ENCODE measurements at places on chromosomes 16 and 17.

- no peak for DNase-seq
These were observed 12.3 kb downstream of the RAI1 start for GRCh38 chr17:17693253-17694168.

- no peak for DNase-seq
These were observed 8.5 kb downstream of the TBKBP1 start for GRCh38 chr17:47702391-47702995.

DNA sequence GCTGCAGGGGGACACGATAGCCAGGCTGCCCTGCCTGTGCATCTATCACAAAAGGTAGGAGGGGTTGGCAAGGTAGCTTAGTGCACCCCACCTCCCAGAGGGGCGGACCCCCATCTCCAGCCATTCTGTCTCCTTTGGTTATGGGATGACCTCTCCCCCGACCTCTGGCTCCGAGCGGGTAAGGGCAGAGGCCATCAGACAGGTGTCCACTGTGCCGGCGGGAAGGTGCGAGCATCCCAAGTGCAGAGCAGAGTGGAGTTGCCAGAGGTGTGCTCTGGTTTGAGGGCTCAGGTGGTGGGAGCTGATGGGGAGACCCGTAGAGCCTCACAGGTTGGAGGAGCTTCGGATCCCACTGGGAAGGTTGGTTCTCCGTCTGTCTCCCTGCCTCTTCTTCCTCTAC lies 11.7 kb downstream of the LDHD start:
- DNase-seq, result no peak

GRCh38 chr16:20628213-20628612 lies 52.0 kb upstream of the ACSM2B start:
- DNase-seq, result no peak

DNA sequence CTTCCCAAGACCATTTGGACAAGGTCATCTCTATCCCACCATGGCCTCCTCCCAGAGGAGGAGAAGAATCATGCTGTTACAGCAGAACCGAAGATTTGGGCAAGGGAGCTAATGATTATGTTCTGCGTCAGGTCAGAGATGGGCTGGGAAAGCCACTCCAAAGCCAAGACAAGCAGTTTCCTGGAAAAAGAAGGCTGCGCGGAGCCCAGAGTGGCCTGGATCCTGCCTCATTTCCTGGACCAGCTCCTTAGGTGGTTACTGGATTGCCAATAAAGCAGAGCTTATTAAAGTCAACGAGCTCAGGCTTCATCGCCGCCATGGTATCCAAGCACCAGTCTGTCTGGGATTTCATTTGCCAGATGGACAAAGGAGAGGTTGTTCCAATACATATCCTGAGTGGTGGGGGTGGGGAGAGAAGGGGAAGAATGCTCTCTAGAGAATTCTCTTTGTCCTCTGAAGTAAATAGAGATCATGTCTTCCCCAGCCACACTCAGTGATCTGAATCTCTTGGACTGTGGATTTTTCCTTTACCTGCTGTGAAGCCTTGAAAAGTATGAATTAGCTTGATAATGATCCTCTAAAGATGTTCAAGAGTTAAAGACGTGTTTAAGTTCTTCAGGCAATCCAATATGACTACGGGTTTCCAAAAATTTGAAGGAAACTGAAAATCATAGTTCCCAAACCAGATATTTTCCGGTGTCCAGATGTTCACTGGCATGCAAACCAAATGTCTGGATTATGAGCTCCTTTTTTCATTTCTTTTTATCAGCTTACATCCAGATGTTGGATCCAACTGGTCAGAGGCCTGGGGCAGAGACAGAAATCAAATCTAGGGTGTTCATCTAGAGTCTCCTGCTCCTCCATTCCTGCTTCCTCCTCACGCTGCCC lies 17.7 kb downstream of the PRAC1 start:
- no peak for DNase-seq

GRCh38 chr17:39699818-39700147 lies at the start of gene ERBB2:
TSS of gene ERBB2 (plus strand) at chr17:39700064. CDS start at chr17:39700239, 175 bp downstream.
- no peak for DNase-seq

DNA sequence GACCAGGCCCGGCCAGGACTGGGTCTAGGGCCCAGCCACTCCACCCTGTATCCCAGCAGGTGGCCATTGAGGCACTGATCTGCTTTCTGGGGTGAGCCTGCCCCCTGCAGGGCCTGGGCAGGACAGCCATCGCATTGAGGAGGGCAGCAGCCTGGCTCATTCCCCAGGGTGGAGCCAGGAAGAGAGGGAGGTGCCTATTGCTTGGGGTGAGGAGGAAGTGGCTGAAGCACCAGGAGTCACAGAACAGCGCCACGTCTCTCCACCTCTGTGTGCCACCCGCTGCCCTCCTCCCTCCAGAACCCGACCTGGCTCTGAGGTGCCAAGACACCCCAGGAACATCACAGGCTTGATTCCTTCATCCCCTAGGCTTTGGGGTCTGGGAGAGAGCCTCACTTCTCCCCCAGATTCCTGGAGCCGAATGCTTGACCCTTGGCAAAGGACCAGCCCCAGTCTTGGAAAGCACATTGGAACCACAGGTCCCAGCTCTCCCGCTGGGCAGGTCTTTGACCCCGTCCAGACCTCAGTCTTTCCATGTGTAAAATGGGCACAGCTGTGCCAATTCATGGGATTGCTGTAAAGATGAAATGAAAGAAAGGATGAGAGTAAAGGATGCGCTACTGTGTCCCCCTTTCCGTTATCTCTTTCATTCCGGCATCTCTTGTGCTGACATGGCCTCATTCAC lies 7.2 kb upstream of the KRT36 start:
- DNase-seq, result no peak

GRCh38 chr16:57634171-57634570 lies 5.7 kb downstream of the ADGRG1 start:
- DNase-seq, result no peak

- DNase-seq, result no peak
These were observed 79.7 kb downstream of the AIPL1 start for GRCh38 chr17:6355196-6355595.

GRCh38 chr17:17554266-17554665 lies 37.2 kb downstream of the PEMT start:
- no peak for DNase-seq

DNA sequence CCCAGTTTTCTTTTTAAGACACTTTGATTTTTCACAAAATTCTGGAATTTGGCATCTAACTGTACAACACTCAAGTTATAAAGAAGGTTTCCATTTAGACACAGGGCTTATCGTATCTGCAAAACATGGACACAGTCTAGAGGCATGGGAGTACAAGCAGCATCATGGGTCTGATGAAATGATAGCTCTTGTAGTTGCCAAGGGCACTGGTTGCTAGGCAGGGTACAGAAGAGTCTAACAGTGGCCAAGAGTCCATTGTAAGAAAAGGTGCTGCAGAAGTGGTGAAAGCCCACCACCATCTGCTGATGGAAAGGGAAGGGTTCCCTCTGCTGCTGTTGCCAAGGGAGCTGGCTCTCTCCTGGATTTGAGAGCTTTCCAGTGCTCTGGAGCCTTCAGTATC lies 20.8 kb downstream of the MYOCD start:
- no peak for DNase-seq

GRCh38 chr17:81713004-81713555 lies 996 bp downstream of the SLC25A10 start:
- DNase-seq, result no peak

GRCh38 chr17:35969558-35970380 lies 11.5 kb downstream of the CCL16 start:
- DNase-seq, result peak; percentile 58

DNA sequence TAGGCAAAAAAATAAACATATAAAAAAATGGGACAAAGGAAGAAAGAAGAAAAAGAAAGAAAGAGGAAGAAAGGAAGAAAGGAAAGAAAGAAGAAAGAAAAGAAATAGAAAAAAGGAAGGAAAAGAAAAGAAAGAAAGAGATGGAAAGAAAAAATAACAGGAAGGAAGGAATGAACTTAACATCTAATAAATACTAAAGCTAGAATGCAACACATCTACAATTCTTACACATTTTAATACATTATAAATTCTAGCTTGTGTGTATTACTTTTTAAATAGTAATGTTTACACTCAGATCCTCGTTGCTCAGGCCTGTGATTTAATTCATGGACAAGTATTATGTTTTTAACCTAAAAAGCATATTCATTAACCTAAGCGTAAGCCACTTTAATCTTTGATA lies 703.0 kb upstream of the KIF2B start:
- DNase-seq, result no peak

- DNase-seq, result no peak
These were observed 89.0 kb downstream of the SALL1 start for GRCh38 chr16:51062039-51062438.

DNA sequence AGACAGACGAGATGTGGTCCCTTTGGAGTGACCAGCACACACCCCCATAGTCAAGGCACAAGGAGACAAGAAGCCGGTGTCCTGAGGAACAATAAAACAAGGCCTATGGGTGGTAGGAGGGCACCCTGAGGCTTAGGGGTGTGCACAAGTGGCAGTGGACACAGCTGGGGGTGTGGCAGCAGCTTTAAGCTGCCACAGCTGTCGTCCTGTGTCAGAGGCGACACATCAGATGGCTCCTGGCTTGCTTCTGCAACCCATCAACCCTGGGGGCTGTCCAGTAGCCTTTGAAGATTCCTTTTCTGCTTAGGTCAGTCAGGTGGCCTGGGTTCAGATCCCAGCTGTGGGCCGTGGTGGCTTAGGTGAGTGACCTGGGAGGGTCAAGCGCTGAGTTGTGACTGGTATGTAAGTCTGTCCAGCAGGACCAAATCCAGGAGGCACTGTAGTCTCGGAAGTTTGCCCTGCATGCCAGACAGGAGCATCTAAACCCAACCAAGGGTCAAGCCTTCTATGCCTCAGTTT lies 15.8 kb downstream of the DRC3 start:
- no peak for DNase-seq

- no peak for DNase-seq
These were observed 7.2 kb upstream of the METTL9 start for GRCh38 chr16:21592191-21592590.

DNA sequence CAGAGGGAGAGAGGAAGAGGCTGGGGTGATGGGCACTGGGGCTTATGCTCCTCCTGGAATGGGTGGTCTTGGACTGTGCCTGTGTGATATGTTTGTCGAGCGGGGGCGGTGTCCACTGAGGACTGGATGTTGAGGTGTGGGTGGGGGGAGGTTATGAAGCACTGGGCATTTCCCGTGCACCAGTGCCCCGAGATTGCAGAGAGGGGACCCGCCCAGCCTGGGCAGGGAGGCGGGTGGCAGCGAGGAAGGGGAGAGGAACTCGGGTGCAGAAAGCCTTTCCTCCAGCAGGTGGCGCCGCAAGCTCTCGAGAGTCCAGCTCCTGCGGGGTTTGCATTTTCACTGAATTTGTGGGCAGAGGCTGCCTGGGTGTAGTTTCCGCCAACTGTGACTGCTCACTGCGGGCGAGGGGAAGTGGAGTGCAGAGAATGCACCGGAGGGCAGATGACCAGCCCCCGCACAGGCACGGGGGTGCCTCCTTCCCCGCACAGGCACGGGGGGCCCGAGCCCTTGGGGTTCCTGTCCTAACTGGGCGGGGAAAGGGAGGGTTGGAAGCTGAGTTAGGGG lies 190.6 kb downstream of the SEC14L1 start:
- peak; percentile 96 for DNase-seq

DNA sequence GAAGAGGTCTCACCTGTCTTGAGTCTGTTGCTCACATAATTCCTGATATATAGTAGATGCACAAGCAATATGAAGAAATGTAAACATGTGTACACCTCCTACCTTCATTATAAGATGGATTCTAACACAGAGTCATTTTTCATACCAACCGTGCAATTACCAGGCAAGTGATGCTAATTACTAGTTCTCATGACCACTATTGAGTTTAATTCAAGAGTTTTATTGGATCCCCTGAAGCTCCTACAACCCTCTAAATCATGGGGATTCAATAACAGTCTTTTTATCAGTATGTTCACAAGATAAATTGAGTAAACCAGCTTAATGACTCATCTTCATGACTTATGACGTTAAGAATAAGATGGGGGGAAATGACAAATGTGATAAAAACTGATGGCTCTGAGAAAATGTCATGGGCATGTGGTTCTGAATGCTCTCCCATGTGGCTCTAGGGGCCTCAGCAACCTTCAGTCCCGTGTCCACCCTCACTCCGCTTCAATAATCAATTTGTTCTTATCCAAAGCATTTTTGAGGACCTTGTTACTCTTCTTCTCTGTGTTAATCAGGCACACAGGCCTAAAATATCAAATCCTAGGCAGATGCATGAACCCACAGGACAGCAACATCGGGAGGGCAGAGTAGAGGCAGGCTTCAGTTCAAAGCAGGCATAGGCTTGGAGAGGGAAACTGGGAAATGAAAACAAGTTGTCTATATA lies 42.8 kb downstream of the PRAC1 start:
- no peak for DNase-seq

- no peak for DNase-seq
These were observed 18.2 kb downstream of the DHX38 start for GRCh38 chr16:72111657-72112451.

DNA sequence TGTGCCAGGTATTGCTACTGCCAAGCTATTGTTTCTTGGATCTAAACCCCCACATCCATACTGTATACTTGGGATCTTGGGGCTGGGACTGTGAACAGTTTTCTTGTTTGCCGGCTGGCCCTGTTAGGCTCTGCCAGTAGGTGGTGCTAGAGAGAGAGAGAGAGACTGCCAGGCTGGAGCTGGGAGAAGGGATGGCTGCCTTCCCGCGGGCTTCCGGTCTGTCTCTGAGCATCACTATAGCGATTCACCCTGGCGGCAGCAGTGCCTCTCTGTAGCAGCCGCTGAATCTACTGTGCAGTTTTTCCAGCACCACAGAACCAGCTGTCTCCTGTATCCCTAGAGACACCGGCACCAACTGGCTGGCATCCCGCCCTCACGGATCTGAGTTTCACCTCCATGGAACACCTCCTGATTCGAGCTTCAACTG lies 201.2 kb downstream of the UTP18 start:
- peak; percentile 31 for DNase-seq

- no peak for DNase-seq
These were observed 18.1 kb upstream of the CNEP1R1 start for GRCh38 chr16:50006964-50007363.

DNA sequence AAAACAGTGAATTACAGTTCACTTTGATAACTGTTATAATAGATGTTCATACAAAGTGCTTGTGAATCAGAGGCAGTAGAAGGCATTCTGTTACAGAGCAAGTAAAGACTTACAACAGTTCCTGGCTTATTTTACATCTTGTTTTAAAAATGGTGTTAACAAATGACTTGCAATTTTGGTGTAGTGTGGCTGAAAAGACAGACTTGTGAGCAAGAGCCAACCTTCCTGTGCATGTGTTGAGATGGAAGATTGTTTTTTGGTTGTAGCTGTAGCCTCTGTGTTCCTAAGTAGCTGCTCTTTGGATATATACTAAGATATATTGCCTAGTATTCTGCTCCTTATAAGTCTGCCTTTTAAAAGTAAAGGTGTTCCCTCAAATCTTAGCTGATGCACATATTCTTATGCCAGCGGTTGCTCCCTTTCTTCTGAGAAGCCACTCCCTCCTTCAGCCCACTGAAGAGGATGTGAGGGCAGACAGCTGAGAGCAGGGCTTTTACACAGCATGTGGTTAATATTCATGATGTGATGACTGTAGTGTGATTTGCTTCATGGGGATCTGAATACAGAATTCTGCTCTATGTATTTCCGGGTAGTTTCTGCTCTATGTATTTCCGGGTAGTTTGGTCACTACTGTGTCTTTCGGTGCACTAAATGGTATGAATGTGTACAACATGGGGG lies 182.3 kb downstream of the PHKB start:
- no peak for DNase-seq

- no peak for DNase-seq
These were observed 80.3 kb downstream of the FTO start for GRCh38 chr16:53784291-53784690.

Measured in effector CD4-positive, alpha-beta T cell (primary cell).